ENCODE measurements at places on chromosomes 6 and 20.

DNA sequence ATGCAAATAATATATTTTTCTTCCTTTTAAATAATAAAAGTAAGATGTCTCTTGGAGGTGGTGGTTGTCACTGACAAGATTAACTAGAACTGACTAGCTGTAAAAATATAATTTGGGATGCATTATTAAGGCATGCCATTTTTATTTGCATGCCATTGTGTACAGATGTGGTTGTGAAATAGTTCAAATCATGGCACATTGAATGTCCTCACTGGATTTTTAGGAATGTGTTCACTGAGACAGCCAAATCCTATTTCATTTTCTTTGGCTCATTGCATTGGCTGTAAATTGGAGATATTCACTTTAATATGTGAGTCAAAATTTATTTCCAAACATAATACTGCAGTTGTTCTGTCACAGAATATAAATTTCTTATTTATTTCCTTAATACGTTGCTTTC lies 62.3 kb downstream of the ESR1 start:
- DNase-seq = no peak

- no peak for DNase-seq
Measured at GRCh38 chr6:4023240-4023639, 55.7 kb downstream of the FAM217A start.

- no peak for DNase-seq
Measured at GRCh38 chr6:16533210-16533609, 228.1 kb downstream of the ATXN1 start.

- DNase-seq = no peak
Measured at GRCh38 chr20:29878777-29879442, 1378.6 kb upstream of the DEFB115 start.

GRCh38 chr20:57716901-57717300 lies 7.1 kb upstream of the PMEPA1 start:
- no peak for DNase-seq

GRCh38 chr6:446418-447366 lies 55.1 kb downstream of the IRF4 start:
- DNase-seq = no peak

DNA sequence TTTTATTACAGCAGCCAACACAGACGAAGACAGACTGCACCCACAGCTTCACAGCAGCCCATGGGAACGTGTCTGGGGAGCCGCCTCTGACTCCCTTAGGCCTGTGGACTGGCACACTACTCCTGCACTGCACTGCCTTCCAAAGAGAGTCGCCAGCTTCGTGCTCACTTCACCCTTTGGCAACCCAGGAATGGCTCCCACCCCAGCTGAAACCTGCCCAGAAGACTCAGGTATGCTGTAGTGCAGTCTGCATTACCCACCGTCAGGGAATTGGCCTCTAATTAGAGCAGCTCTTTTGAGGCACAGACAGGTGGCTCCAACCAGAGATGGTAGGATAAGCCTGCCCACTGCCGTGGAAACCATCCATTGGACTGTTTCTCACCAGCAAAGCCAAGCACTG lies 39.9 kb upstream of the FRMD1 start:
- no peak for DNase-seq

GRCh38 chr20:31594558-31595379 lies 10.3 kb upstream of the ID1 start:
- no peak for DNase-seq

GRCh38 chr6:89536231-89536630 lies 102.3 kb downstream of the LYRM2 start:
- no peak for DNase-seq

- no peak for DNase-seq
Measured at GRCh38 chr6:66772800-66773199, 1065.8 kb upstream of the EYS start.

DNA sequence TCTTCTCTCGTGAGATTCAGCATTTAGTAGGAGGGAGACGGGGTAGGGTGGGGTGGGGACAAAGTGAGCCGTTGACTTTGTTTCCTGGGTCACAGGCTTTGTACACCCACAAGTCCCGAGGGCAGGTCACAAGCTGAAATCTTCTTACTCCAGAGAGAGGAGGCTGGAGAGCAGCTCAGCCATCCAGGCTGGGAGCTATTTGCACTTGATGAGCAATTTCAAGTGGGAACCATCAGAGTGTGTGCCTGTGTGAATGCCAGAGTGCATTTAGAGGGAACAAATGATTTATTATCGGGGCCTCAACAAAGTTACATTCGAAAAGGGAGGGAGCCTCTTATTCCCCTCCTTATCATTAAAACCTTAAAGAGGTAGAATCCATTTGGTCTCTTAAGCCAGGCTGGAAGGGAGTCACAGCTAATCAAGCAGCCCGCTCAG lies 155.7 kb upstream of the JARID2 start:
- DNase-seq = no peak

GRCh38 chr6:36378936-36379335 lies 8.5 kb downstream of the ETV7 start:
- no peak for DNase-seq

DNA sequence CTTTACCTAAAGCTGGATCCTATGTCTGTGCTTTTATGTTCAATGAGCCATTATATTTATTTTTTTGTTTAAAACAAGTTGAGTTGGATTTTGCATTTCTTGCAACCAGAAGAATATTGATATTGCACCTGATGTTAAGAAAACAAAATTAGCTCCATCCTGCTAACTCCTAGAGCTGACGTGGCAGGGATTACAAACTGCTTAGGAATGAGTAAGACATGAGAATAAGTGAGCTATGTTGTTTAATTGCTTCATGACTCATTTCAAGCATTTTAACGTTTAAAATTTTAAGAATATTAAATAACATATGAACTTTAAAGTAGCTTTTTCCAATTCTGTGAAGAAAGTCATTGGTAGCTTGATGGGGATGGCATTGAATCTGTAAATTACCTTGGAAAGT lies 663.5 kb downstream of the EPM2A start:
- no peak for DNase-seq

DNA sequence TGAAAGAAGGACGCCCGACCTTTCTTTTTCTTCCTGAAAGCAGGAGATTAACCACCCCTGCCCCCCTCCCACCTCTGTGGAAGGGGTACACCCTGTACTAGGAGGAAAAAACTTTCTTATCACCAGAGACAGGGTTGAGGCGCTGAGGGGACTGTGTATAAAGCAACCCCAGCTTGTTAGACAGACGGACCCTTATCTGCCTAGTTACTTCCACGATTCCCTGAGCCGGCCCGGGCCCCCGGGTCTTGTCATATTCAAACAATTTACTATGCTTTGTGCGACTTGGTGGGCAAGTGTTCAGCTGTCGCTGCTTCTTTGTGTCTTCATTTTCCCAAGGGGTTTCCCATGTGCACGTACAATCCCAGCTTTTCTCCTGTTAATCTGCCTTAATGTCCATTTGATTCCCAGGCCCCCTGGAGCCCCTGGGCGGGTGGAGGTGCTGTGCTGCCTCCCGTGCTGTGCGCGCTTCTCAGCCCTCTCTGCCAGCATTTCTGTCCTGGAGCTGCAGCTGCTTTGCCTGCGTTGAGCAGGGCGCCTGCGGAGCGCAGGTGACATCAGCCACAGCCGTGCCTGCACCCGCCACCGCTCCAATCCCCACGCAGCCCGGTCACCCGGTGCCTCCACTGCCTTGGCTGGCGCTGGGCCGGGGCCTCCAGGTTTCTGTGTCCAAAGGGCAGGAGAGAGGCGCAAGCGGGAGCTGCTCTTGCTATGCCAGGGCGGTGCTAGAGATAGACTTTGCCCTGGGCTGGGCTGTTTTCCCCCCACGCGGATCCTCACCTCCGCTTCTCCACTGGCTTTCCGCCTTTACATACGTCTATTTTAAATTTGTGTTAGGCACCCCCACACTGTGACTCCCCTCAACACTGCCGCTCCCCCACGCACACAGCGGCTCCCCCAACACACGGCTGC lies 96.2 kb downstream of the TTLL2 start:
- DNase-seq = no peak

- DNase-seq = no peak
Measured at GRCh38 chr20:48623906-48624265, 203.9 kb downstream of the PREX1 start.

DNA sequence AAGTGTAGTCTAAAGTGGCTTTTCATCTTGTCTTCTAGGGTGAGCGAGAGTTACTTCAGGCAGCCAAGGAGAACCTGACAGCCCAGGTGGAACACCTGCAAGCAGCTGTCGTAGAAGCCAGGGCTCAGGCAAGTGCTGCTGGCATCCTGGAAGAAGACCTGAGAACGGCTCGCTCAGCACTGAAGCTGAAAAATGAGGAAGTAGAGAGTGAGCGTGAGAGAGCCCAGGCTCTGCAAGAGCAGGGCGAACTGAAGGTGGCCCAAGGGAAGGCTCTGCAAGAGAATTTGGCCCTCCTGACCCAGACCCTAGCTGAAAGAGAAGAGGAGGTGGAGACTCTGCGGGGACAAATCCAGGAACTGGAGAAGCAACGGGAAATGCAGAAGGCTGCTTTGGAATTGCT lies 27.1 kb downstream of the C20orf173 start:
- DNase-seq = no peak

GRCh38 chr20:49591217-49591865 lies 23.4 kb upstream of the PTGIS start:
- DNase-seq = no peak

GRCh38 chr6:14079433-14079832 lies 38.1 kb upstream of the CD83 start:
- DNase-seq = no peak

- DNase-seq = no peak
Measured at GRCh38 chr6:29946223-29947076, 4.1 kb downstream of the HLA-A start.

DNA sequence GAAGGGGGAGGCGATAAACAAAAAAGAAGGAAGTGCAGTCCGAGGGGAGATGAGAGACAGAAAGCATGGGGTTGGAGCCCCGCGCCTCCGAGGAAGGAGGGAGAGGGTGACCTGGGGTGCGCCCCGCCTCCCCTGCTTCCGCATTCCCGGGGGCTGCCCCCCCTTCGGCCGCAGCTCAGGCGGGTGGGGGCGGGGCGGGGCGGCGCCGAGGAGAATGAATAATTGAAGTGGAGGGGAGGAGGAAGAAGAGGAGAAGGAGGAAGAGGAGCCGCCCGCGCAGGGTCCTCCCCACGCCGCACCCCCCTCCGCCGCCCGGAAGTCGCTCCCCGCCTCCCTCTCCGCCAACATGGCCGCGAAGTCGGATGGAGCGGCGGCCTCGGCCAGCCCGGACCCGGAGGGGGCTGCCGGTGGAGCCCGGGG lies at the start of gene XKR7:
XKR7 (plus strand) TSS at position 322 of the 420 bp plus-strand sequence; CDS start at position 347, 25 bp downstream.
- no peak for DNase-seq

DNA sequence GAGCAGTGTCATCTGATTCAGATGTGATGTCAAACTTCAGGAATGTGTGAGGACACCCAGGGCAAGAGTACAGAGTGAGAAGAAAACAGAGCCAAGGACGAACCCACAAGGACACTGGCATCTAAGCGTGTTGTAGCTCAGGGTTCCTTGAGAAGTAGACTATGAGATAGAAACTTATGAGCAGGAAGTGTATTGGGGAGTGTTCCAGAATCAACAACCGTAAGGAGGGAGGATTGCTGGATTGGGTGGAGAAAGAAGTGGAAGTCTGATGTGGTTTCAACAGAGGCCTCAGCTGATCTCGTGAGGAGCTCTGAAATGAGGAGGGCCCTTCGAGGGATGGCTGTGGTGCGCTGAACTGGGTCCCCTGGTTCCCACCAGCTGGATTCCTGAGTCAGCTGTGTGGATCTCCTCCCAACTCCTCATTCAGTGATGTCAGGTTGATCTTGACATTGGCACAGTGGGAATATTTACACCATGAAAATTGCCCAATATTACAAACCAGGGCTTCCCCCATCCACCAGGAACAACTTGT lies 25.7 kb upstream of the IGF2R start:
- DNase-seq = no peak

GRCh38 chr20:24954151-24954550 lies 5.1 kb downstream of the CST7 start:
- DNase-seq = no peak

- no peak for DNase-seq
Measured at GRCh38 chr20:62227591-62227976, 7.5 kb upstream of the HRH3 start.

- no peak for DNase-seq
Measured at GRCh38 chr6:147122823-147123222, 81.4 kb upstream of the STXBP5 start.

All from NCI-H1417 treated with DMSO at 0.1 percent for 48 hours (cell line).